Left renal pelvis (tissue), 4 donors: ENCODE measurements at places on chromosomes 12 and 14. TPM values are rescaled to one million over a fixed set of nuclear protein-coding genes. Genes with fewer than 3 reads are reported as not detected.

Gene TMPRSS12
- polyA plus RNA-seq = not detected

Gene SYT1
- 22.7 TPM for polyA plus RNA-seq

Gene HNF1A
- 0.22 TPM for polyA plus RNA-seq

Gene IQSEC3
- polyA plus RNA-seq = 6.6 TPM

GRCh38 chr14:67137744-67138371, 51.4 kb upstream of the GARIN2 start:
- no peak for DNase-seq

DNA sequence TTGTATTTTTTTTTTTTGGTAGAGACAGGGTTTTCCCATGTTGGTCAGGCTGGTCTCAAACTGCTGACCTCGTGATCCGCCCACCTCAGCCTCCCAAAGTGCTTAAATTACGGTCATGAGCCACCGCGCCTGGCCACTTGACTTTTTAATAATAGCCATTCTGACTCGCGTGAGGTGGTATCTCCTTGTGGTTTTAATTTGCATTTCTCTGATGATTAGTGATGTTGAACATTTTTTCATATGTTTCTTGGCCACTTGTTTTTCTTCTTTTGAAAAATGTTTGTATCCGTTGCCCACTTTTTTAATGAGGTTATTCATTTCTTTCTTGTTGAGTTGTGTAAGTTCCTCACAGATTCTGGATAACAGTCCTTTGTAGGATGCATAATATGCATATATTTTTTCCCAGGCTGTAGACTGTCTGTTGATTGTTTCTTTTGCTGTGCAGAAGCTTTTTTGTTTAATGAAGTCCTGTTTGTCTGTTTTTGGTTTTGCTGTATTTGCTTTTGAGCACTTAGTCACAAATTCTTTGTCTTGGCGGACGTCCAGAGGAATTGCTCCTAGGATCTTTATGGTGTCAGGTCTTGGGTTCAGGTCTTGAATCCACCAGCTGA, 10.3 kb upstream of the PGAM5 start:
- DNase-seq = no peak

GRCh38 chr12:108387771-108388170, 48.7 kb upstream of the CMKLR1 start:
- DNase-seq = no peak

GRCh38 chr12:56190695-56191155, 1.4 kb upstream of the SMARCC2 start:
- no peak for DNase-seq

GRCh38 chr12:132411457-132411856, 78.5 kb upstream of the FBRSL1 start:
- no peak for DNase-seq

GRCh38 chr14:80477388-80478160, 266.3 kb upstream of the DIO2 start:
- no peak for DNase-seq

DNA sequence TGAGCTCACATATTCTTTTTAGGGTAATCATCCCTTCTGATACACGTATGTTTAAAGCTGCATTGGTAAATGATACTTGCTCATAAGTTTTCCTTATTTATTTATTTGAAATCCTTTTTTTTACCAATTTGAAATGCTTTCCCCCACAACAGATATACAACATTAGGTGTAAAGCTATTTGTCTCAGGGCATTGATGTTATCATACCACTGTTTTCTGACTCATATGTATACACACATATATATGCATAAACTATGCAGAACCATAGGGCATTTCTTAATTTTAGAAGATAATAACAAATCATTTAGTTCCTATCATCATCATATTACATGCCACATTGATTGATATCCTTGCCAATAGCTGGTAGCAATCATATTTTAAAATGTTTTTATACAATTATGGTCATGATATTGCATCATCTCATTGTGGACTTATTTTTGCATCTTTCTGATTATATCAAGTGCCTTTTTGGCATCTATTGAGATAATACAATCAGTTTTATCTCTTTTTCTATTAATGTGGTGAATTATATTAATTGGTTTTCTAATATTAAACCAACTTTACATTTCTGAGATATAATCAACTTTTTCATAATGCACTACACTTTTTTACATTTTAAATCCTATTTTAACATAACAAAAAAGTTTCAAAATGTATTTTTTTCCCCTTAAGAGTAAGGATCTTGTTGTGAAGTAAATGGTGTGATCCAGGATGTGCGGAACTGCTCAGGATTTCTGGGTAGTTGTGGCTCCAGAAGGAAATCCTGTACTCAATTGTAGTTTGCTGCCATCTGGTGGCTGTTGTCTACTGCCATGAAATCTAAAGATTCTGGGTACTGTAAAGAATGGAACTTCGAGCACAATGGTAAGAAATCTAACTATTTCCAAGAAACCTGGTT, 16.7 kb downstream of the OR9K2 start:
- DNase-seq = peak; percentile 34

DNA sequence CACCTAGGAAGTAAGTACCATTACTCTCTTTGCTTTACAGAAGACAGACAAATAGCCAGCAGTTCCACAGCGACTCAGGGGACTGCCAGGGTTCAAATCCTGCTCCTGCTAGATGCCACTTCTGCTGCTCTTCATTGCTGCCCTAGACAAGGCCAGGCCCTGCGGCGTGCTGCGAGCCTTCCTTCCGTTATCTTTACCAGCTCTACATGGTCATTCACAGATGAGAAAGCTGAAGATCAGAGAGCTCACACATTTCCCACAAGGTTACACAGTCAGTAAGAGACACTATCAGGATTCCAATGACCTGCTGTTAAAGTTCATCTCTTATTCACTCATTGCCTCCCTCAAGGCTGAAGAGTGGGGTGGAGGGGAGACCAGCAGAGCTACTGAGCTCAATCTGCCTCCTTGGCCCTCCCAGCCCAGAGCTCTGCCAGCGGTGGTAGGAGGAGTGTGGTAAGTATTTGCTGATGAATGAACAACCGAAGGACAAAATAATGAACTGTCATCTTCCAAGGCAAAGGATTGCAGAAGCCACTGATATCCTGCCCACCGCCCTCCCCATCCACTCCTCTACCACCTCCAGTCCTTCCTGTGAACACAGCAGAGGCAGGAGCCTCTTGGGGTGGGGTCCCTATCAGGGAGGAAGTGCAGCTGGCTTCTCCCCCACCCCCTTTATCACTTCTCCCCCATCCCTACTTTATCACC, 14.6 kb upstream of the HDAC7 start:
- no peak for DNase-seq

DNA sequence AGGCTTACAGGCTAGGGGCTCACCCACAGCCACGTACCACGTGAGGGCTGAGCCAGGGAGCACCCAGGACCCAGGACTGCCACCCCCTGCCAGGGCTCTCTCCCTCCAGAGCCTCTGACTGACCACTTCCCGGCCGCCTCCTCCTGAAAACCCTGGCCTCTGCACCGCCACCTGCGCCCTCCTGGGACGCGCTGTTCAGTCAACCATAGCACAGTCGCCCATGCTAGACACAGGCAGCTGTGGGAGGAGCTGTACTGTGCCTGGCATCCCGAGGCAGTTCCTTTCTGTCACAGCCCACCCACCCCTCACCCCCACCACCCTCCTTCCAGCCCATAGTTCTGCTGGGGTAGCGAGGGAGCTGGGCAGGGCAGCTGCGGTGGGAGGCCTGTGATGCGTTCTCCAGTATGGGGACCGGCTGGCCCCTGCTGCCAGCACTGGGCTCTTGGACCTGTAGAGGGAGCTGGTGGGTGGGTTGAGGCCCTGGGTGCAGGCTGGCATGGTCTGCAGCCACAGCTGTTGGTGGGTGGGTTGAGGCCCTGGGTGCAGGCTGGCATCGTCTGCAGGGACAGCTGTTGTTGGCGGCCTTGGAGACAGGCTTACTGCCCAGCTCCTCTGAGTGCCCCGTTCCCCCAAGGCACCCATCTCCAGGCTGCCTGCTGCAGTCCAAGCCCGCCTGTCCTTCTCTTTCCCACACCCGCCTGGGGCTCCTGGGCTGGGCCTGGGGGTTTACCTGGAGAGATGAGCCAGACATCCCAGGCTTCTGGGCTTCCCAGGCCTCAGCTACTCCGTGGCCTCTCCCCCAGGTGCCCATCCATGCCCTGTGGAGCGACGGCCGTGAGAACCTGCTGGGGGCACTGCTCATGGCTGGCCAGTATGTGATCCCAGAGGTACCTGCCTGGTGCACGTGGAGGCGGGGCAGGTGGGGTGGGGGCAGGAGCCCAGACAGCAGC, 11.5 kb downstream of the ASPG start:
- no peak for DNase-seq

- DNase-seq = no peak
These were observed 156.1 kb upstream of the TMEM260 start for GRCh38 chr14:56423544-56423943.

DNA sequence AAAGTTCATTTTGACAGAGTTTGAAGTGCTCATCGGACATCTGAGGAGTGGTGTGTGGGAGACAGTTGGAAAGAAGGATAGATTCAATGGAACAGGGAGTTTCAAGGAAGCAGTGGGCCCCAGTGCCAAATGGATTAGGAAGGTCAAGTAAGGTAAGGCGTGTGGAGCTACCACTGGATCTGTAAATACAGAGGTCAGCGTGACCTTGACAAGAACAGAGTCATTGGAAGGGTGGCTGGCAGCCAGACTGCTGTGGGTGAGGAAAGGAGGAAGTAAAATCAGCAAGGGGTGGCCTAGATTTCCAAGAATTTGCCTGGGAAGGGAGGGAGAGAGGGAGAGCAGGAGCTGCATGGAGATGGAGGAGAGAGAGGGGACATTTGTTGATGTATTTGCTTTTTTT, 68.2 kb upstream of the IGF1 start:
- DNase-seq = no peak

GRCh38 chr12:123131879-123132402, 18.9 kb downstream of the PITPNM2 start:
- no peak for DNase-seq

- DNase-seq = no peak
These were observed 67.5 kb upstream of the SLC35F4 start for GRCh38 chr14:57933349-57933748.

- no peak for DNase-seq
These were observed 652 bp upstream of the SELPLG start for GRCh38 chr12:108634341-108634751.

GRCh38 chr12:23555180-23555824, 394.2 kb downstream of the SOX5 start:
- DNase-seq = no peak

DNA sequence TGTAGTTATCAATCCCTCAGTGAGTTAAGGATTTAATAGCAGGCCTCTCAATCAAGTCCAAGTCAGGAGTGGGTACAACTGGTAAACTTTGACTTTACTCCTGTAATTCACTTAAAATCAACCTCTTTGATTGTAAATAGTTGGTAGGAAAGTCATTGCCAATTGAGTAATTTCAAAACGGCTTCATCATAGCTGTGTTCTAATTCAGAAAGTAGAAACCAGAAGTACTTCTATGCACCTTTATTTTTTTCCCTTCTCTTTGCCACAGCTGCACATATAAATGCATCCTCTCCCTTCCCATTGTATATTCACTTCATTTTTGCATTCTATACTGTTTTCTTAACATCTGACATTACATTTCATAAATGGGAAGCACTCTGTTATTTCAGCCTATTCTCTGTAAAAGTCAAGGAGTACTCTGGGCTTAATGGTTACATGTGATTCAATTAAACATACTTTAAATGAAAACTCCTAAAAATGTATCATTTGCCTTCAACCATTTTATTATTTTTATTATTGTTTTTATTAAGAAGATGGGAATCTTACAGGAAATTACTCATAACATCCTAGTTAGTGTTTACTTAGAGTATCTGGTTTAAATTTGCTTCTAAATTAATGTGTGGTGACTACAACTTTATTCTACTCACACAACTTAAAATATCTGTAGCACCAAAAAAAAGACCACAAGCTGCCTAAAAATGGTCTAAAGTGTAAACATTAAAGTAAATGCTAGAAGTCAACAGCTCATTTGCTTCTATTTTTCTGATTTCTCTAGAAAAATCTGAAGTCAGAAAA, 171.2 kb downstream of the CEP128 start:
- no peak for DNase-seq

DNA sequence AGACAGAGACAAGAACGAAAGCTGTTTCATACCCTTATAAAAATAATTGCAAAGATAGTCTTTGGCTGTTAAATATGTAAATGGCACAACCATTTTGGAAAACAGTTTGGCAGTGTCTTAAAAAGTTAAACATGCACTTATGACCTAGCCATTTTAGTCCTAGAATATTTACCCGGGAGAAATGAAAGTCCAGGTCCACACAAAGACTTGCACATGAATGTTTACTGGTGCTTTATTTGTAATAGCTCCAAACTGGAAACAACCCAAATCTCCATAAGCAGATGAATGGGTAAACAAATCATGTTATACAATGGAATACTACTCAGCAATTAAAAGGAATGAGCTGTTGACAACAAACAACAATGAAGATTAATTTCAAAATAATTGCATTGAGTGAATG, 380.4 kb downstream of the ETNK1 start:
- DNase-seq = no peak

- DNase-seq = no peak
These were observed 146.8 kb upstream of the DIO2 start for GRCh38 chr14:80358112-80358511.

DNA sequence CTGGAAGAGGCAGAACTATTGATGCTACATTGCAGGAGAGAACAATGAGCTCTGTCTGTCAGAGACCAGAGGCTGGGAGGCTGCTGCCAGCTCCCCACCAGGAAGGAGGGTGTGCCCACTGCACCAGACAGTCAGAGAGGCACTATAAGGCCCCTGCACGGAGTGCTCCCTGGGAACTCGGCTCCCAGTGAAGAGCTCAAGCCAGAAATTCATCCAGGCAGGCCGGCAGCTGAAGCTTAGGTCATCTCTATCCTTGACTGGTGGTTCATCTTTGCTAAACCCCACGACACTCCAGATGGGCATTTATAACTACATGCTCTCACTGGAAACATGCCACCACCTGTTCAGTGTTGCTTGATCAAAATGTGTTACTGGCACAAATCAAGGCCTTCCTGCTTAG, 65.1 kb upstream of the GPATCH2L start:
- DNase-seq = no peak

- no peak for DNase-seq
These were observed 149.0 kb upstream of the RMST start for GRCh38 chr12:97313471-97314190.

DNA sequence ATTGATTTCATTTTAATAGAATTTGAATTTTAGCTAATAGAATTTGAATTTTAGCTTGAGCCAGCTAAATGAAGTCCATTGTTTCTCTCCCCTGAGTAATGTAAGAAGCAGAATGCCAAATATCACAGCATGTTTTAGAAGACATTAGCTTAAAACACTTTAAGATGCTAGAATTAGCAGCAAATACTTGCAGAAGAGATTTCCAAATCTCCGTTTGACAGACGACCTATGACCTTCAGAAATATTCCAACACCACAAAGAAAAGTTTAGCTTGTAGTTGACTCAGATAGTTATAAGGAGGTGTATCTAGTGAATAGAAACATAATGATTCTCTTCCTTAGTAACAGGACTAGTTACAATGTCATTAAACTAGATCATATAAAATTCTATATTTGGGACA, 51.7 kb upstream of the MYF6 start:
- DNase-seq = no peak

DNA sequence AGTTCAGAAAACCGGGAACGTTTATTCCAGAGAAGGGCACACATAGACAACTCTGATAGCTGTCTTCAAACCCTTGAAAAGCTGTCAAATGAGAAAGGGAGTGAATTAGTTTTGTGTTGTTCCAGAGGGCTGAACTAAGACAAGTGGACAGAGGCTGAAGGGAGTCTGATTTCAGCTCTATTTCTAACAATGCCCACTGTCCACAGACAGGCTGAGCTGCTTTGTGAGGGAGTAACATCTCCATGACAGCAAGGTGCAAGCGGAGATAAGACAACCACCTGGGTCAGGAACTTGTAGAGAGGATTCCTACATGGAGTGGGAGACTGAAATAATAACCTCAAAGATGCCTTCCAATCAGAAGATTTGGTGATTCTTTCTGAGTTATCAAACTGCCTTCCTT, 25.6 kb upstream of the PARP11 start:
- DNase-seq = no peak

GRCh38 chr14:52090936-52091335, 22.1 kb upstream of the NID2 start:
- no peak for DNase-seq
